Activated T-cell treated with anti-CD3 and anti-CD28 coated beads, Interleukin-2, amount 50 U/mL, for 24 hours (primary cell): ENCODE measurements at places on chromosomes 1 and 21.

GRCh38 chr1:204263254-204263910, 49.6 kb upstream of the GOLT1A start:
- DNase-seq: no peak

DNA sequence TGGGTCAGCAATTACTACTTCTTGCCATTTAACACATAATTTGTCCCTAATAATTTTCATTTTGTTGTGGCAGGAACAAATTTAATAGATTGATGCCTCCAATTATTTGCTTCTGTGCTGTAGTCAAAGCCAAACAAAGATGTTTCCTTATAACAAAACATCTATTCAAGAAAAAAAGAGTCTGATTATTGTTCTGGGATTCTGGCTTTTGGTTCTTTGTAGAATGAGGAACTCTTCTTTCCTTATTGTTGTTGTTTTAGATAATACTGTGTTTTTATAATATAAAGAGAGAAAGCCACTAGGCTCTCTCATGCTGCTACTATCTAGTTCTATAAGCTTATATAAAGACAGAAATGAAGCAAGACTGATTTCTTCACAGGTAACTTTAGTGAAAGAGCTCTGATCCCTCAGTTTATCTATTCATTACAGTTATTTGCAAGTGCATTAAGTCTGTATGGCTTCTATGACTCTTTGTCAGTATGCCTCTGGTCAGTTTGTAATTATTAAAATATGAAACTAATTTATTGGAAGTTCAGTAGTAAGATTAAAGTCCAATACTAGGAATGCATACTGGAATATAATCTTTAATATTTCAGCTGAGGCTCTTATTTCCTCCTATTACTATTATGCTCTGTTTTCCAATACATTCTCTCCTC, 37.4 kb downstream of the PRKACB start:
- no peak for DNase-seq

- peak; percentile 67 for DNase-seq
Measured at GRCh38 chr1:168112673-168113305, 23.9 kb downstream of the GPR161 start.

DNA sequence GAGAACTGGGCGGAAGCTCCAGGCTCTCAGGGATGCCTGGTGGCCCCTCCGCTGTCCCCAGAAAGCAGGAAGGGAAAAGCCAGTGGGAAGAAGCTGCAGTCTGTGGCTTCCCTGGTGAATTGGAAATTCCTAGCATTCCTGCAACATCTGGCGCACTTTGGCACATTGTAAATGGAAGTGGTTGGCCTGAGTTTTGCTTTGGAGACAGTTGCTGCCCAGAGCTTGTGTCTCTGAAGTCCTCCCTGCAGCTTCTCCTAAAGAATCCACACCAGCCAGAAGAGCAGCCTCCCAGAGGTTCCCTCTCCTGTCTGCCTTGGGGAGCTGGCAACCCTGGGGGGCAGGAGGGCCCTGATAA, 48.2 kb downstream of the ARHGEF10L start:
- DNase-seq: no peak

DNA sequence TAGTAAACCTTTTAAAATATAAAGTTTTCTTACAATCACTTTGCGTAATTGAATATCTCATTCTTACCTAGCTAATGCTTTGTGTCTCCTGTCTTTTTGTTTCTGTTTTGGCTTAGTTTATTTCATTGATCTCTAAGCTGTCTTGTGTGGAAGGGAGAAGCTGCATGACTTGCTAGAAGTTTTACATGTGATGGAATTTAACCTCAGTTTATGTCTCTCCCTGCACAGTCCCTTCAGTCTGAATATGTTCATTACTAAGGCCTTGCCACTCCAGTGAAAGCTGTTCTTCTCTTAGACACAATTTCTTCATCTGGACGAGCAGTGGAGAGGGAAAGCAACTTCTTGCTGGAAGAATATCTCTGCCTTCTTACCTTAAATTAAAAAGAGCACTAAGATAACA, 19.9 kb upstream of the GPR88 start:
- DNase-seq: no peak

GRCh38 chr1:27356619-27357280, 10.0 kb downstream of the MAP3K6 start:
- no peak for DNase-seq

- DNase-seq: no peak
Measured at GRCh38 chr1:66266350-66266749, 267.6 kb upstream of the SGIP1 start.

DNA sequence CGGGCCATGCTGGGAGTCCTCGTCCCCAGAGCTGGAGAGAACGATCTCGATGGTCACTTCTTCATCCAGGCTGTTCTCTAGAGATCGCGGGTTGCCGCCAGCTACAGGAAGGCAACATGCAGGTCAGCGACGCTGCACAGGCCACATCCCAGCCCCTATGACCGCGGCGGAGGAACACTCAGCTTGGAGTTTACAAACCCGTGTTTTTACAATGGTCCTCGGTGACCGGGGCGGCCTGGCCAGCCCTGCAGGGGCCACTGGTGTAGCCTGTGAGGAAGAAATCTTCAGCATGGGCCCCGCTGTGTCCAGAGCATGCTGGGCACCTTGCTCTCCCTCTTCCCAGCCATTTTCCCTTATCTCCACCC, 30.5 kb downstream of the ZNF496 start:
- DNase-seq: no peak

DNA sequence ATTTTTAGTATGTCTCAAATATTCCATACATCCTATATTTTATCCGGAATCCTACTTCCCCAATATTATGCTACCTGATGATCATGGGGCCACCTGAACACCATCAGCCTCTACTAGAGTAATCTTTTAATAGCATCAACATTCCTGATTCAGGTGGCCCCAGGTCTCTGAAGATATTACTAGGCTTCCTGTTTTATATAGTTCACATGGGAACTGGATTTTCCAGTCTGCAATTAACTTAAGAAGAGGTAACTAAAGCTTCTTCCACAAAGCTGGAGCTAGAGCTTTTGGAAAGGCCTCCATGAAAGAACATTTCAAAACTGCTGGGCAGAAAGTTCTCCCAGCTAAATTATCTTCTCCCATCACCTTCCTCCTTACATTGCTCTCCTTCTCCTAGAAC, 72.3 kb upstream of the ADAM30 start:
- no peak for DNase-seq

GRCh38 chr1:172578586-172578985, 45.6 kb downstream of the SUCO start:
- DNase-seq: no peak

DNA sequence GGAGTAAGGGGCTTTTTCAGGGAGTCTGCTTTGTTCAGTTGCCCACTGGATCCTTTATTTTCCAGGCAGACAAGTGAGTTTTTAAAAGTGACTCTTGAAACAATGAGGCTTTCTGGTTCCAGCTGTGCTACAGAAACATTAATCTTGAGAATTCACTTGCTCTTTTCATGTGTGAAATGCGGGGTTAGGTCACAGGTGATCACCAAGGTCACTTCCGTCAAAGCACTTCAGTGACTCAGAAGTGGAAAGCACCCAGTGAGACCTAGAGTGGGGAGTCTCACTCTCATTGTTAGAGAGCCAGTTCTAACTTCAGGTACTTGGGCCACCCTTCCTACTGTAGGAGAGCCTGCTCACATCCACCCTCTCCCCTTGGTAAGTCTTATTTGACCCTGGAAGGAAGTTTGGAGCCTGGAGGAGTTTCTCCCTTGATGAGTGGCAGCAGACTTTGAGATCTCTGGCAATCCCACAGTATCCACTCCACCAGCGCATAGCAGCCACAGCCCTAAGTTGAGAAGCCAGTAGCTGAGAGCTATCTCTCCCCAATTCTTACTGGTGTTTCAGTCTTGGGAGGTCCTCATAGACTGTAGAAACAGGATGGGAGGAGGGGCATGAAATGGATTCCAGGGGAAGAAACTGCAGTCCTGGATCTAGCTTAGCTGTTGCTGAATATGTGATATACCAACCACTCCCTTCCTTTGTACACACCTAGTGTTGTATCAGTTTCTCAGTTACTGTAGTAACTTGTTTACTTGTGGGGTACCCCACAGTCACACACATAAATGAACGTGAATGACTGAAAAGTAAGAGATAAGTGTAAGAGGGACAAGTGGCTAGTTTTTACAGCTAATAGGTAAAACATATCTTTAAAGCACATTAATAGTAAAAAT, 3.1 kb downstream of the TACSTD2 start:
- peak; percentile 41 for DNase-seq

GRCh38 chr1:248618878-248619277, 16.0 kb downstream of the OR2T11 start:
- peak; percentile 56 for DNase-seq
